Stimulated activated CD4-positive, alpha-beta T cell treated with anti-CD3 and anti-CD28 coated beads, TNF-alpha, amount 100 ng/mL, for 1 hour (primary cell): ENCODE measurements at places on chromosomes 2 and 18.

DNA sequence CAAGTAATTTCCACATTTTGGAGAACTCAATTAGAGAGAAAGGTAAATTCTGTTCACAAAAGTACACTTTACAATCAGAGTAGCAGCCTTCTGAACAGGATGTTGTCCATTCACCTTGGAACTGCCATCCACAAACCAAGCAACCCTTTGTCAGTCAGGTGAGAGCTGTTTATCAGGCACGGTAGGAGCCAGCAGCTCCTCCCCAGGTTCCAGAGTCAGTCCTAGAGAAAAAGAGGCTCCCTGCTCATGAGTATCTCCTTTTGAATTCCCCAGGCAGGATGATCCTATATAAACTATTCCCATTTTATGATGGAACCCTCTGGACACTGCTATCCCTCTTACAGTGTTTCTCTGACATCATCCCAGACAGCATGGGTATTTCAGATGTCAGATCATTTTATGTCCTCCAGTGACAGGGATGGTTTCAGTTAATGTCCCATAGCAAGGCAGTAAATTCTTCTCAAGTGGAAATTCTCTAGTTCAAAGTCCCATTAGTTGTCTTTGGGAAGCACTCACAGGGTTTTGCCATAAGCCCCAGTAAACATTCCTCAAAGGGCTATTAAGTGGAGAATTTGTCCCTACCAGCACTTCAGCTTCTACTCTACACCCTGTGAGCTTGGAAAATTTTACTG, 34.5 kb upstream of the CSRNP3 start:
- DNase-seq: no peak

DNA sequence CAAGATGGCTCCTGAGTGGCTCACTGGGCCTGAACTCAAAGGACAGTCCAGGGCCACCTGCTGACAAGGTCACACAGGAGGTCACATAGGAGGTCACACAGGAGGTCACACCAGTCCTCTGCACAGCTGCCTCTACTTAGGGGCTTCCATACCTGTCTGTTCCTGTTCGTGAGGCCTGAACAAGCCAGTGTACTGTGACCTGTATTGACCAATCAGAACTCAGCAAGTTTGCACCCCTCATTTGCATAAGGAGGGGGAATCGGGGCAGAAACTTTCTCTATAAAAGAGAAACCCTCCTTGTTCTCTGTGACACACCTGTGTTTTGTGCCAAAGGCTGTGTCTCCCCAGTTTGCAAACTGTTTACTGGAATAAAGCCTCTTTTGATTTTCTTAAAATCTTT, 478.9 kb downstream of the EIPR1 start:
- no peak for DNase-seq

GRCh38 chr2:135494503-135494902, 36.5 kb downstream of the ZRANB3 start:
- no peak for DNase-seq

DNA sequence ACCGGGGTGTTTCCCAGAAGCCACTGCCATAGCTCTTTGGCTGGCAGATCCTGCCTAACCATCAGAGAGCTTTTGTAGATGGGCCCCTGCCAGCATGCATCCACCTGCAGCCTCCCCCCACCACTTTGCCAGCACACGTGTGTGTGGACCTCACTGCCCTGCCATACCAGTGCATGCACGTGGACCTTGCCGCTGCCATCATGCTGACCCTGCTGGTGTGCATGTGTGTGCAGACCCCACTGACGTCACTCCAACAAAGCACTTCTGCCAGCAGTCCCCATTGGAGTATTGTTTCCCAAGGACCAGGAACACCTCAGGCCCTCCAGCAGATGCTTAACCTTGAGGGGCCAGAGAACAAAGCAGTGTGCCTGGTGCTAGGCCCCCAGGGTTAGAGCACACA, 71.4 kb downstream of the STRADB start:
- no peak for DNase-seq

GRCh38 chr18:41751161-41751560, 203.9 kb upstream of the PIK3C3 start:
- no peak for DNase-seq

DNA sequence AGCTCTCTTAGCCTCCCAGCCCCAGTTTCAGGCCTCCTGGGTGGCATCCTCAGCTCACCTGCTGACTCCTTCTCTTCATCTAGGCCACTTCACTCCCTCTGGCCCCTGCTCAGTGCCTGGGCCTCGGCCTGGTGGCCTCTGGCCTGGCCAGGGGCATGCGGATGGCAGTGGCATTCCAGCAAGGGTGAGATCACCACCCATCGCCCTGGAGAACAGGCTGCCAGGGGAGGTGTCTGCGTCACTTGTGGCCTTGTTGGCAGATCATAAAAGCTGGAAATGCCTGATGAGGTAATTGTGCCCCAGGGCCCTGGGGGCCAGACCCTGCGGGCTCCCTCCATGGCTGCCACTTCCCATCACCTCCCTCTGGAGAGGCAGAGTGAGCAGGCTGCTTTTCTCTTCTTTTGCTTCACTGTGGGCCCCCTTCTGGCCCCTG, 72.5 kb upstream of the SMAD2 start:
- DNase-seq: no peak

GRCh38 chr2:20568501-20569463, 82.1 kb downstream of the HS1BP3 start:
- no peak for DNase-seq

GRCh38 chr2:5123582-5124196, 568.5 kb upstream of the SOX11 start:
- no peak for DNase-seq

DNA sequence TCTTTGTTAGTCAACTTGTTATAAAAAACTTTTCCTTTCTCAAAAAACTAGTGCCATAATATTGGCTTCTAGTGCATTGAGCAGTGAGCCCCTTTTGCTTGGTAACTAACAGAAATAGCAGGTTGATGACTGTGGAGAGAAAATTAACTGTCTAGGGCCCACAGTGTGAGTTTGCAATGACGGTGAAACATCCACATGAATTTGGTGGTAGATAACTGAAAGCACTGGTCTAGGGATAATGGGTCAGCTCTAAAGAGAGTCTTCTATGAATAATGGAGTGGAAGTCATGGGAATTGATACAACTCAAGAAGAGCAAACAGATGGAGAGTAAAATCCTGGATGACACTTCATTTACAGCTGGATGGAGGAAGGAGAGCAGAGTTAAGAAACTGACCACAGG, 245.4 kb downstream of the METTL4 start:
- DNase-seq: no peak

- DNase-seq: no peak
Measured at GRCh38 chr2:172281648-172282570, 145.5 kb upstream of the ITGA6 start.

GRCh38 chr18:41391616-41392595, 563.1 kb upstream of the PIK3C3 start:
- DNase-seq: no peak

- DNase-seq: no peak
Measured at GRCh38 chr2:3563521-3563976, 5.4 kb upstream of the RNASEH1 start.

DNA sequence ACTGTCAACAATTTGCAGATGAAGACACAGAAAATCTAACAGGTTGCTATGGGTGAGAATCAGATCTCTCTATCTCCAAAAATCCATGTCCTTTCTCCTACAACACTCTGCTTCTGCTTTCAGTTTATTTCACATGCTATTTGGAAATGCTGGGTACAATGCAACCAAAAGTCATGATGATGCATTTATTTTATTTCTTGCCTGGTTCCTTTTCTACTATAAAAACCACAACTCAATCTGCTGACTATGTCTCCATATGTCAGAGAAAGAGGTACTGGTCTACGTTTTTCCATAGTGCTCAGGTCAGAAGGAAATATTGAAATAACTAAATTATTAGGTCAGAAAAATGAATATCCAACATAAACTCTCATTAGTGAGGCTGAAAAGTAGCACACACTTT, 20.5 kb downstream of the RAD51AP2 start:
- DNase-seq: no peak

DNA sequence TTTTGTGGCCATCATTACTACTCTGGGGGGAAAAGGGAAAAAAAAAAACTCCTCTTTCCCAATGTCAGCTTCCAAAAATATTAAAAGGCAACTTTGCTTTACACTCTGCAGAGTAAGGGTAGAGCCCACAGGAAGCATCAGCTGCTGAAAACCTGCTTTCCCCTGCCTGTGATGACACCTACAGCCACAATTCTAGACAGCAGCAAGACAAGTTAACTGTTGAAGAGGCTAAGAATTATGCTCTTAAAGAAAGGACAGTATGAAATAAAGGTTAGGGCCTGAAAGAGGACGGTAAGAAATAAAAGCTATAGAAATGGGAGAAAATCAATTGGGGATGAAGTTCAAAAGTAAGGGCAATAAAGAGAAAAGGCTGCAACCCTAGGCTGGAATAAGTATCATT, 3.0 kb downstream of the PDE11A start:
- DNase-seq: no peak

- DNase-seq: no peak
Measured at GRCh38 chr2:108981846-108982245, 7.2 kb downstream of the EDAR start.
